Germinal center (tissue), 1 donor: ENCODE measurements at places on chromosomes 11 and 22.

DNA sequence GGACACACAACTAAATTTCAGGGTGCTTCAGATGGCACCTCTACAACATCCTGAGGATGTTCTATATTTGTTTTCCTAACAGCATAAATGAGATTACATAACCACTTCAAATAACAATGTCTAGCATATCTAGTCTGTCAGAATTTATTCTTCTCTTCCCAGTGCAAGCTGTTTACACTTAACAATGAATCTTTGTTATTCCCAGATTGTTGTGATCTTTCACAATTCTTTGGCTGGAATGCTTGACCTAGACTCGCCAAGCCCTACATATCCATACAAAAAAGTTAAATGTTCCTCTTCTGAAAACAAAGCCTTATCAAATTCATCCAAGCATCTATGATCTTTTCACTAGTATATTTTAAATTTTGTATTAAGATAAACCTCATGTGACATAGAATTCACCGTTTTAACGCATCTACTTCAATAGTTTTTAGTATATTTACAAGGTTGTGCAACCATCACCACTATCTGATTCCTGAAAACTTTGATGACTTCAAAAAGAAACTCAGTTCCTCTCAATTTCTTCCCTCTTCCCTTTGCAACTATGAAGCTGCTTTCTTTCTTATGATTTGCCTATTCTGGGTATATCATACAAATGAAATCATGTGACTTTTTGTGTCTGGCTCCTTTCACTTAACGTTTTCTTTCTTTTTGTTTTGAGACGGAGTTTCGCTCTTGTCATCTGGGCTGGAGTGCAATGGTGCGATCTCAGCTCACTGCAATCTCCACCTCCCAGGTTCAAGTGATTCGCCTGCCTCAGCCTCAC lies 61.7 kb upstream of the CHRNA10 start:
- no peak for DNase-seq

DNA sequence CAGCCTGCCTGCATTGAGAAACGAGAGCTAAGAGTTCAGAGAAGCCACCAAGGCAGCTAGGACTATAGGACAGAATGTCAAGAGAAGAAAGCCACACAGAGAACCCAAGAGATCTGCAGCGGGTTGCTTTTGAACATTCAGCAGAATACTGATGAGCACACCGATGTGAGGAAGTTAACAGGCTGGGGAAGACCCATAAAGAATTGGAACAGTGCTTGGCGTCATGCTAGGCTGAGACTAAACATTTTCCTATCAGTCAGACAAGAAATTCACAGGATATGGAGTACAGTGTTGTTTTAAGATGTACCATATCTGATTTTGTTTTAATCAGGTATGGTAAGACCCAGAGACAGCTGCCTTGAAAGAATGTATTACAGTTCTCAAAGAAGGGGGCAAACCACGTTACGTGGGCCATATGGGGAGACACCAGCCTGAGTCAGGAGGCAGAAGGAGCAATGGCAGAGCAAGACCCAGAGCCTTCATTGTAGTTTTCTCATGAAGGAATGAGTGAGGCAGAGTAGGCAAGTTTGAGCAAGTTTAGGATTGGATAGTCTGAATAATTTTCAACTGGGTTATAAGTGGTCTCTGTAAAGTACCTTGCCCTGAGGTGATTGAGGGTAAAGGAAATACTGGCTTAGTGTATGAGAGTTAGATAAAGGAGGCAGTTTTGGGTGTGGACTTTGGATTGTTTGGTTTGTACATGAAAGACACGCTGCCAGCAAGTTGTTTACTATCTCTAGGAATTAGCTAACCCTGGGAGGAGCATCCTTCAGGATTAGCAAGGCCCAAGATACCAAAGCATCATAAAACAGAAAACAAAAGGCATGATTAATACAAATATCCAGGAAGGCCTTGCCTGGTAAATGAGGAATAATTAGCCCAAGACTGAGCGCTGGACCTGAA lies 14.3 kb downstream of the LRRC75B start:
- no peak for DNase-seq

DNA sequence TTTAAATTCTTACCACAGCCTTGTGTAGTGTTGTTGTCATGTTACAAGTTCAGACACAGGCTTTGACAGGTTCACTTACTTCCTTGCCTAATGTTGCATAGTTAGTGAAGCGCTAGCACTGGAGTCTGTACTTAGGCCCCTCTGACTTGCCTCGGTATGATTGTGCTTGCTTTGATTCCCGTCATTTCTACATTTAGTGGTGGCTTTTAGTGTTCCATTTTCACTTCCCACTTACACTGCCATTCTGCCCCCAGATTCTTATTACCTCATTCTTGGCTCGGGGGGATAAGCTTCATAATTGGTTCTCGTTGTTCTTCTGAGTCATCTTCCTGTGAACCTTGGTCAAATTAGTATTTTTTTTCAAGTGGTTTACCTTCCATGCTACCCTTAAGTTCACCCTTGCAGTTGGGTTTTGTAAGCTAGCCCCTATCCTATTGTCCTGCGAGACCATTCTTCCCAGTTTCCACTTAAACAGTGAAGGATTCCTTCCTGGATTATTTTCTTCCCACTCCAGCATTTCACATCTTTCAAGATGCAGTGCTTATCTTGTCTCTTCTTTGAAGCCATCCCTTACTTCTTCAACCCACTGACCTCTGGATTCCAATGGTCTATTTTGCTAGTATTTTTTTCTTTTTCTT lies 68.7 kb downstream of the DDX10 start:
- DNase-seq, result no peak

DNA sequence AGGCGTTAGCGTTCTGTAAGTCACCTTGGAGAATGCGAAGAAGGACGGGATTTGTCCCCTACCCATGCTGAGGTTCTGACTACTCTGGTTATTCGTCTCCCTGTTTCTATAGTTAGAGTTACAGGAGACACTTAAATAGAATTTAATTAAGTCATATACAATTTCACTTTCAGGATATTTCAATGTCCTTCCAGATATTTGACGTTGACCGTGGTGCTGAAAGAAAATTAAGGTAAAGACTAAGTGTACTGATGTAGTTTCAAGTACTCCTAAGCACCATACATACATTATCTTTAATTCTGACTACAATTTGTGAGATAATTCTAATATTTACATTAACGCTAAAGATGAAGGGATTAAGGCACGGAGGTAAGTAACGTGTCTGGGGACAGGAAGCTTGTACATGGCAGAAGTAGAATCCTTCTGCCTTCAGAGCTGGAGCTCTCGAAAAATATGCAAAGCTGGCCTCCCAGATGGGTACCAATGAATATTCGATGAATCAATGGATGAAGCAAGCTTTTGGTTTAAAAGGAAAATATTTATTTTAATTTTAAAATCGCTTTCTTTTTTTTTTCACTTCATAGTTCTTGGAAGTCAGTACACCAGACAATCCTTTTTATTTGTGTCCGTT lies 539 bp upstream of the SLC36A4 start:
- DNase-seq, result no peak

DNA sequence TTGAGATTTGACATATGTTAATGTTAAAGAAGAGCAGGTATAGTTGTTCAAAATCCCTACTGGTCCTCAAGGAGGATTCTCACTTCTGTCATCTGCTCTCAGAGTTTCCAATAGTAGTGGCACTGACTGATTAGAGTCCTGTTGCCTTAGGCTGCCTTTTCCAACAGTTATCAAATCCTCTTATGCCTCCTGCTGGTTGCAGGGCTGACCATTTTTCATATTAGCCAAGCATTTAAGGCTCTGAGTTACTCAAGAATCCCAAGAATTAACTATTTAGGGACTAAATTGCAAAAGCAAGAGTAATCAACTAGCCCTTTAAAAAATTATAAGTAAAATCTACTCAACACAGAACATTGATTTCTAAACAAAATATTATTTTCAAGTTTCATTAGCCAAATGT lies 212.0 kb upstream of the CHORDC1 start:
- DNase-seq, result no peak

GRCh38 chr22:47432683-47433082 lies 670.2 kb downstream of the TBC1D22A start:
- DNase-seq, result no peak

- peak; percentile 42 for DNase-seq
These were observed 8.3 kb upstream of the HTR3B start for GRCh38 chr11:113896156-113896879.

DNA sequence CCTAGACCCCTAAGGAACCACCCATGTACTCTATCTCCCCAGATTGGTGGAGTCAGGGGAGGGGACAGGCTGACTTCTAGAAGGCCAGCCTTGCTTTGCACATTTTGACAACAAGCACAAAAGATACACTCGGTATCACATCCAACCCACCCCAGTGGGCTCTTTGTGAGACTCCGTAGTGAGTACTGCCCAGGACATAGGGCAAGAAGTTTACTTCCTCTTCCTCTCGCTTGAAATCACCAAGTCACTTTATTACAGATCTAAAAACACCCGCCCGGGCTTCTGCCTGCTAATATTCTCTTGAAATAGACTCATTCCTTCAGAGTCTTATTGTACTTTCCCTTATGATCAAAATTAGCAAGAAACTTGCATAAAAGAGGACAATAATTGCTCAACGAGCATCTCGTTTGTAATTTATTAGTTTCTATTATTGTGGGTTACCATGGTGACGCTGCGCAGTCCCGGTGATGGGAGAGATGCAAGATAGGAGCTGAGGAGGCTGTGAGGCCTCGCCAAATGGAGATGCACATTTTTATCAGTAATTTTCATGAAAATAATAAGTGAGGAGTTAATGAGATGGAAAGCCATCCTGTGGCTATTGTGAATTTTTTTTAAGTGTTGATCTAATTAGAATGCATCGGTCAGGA lies 96.9 kb downstream of the FEZ1 start:
- DNase-seq, result no peak

DNA sequence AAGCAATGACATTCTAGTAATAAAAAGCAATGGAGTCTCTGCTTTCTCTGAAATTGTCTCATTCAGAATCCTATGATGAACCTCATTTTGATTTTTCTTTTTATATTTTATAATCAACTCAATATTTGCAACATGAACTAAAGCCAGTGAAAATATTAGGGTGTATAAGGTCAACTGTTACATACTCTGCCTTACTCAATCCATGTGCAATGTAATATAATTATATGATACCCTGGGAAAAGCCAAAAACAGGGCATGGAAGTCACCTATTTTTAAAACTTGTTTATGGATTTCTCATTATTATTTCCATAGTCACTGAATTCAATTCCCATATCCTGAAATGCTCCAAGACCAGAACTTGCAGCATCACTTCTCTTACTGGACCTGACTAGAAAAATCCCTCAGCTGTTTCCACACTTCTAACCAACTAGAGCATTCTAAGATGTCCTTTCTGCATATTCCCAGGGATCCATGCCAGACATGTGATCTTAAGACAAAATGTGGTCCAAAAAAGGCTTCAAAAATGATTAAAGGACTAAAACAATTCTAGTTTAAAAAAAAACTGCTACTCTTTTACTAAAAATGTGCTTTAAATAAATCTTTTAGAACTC lies 97.3 kb downstream of the GUCY1A2 start:
- no peak for DNase-seq

DNA sequence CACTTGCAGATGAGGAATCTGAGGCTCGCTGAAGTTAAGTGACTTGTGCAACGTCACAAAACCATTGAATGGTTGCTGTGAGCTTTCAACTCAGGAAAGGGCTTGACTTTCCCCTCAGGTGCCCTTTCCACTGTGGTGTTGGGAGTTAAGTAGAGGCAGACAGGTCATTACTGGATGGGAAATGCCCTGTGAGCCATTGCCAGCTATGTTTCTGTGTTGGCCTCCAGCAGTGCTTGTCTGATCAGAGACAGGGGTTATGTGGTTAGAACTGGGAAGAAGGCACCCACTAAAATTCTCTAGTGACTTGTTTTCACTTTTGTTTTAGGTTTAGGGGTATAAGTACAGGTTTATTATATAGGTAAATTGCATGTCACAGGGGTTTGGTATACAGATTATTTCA lies 96.6 kb downstream of the FDX1 start:
- no peak for DNase-seq

DNA sequence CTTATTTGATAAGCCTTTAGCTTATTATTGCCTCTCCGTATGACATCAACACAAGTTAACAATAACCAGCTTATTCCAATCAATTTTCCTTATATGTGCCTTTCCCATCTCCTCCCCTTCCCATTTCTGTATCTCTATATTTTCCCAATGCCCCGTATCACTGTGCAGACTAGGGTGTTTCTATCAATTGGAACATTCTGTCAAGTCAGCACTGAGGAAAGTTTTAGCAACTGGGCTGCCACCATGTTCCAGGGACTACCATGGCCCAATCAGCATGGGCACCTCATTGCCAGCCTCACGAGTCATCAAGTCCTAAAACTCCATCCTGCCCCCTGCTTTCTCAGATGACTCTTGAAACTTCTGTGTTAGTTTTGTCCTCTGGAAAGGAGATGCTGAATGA lies 973.1 kb upstream of the CNTN5 start:
- no peak for DNase-seq

GRCh38 chr11:78072455-78072854 lies 7.2 kb downstream of the NDUFC2 start:
- DNase-seq, result no peak

DNA sequence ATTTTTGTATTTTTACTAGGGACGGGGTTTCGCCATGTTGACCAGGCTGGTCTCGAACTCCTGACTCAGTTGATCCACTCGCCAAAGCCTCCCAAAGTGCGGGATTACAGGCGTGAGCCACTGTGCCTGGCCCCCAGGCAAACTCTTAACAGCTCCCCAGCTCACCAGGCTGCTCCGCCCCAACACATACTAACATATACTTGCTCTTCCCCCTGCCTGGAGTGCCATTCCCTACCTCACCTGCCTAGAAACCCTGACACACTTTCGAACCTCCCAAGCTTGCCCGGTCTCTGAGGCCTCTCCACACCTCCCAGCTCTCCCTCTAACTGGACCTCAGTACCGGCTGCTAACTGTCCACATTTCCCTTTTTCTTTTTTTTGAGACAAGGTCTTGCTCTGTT lies 8.5 kb downstream of the MAP4K2 start:
- DNase-seq, result no peak

GRCh38 chr22:42427167-42427566 lies 5.0 kb downstream of the NFAM1 start:
- no peak for DNase-seq

- no peak for DNase-seq
These were observed 345.6 kb downstream of the DLG2 start for GRCh38 chr11:85281550-85281949.

- peak; percentile 70 for DNase-seq
These were observed 12.2 kb downstream of the SLC35C1 start for GRCh38 chr11:45817191-45817590.

GRCh38 chr11:36447947-36448346 lies 62.1 kb downstream of the TRAF6 start:
- no peak for DNase-seq
